Erythroblast (primary cell): ENCODE measurements at places on chromosomes 7 and 10.

GRCh38 chr10:17808971-17809841 lies at the start of gene MRC1:
MRC1 (plus strand) TSS chr10:17809348; CDS start chr10:17809466, 118 bp downstream.
- no peak for DNase-seq

DNA sequence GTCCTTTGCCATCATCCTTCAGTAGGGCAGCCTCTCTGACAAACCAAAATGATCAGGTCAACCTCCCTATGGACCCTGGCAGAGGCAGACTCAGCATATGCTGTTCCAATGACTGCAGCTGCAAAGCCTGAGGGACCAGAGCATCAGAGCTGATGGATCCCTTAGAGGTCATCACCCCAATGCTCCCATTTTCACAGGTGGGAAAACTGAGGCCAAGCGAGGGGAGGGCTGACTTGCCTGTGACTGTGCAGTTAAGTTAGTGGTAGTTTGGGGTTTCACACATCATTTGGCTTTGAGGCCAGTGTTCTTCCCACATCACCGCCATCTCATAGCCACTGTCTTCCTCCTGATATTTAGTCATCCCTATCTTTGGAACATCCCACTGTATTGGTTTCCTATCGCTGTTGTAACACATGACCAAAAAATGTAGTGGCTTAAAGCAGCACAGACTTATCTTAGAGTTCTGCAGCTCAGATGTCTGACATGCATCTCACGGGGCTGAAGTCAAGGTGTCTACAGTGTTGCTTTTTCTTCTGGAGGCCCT lies 69.3 kb upstream of the PDZD8 start:
- no peak for DNase-seq

GRCh38 chr7:34131371-34131770 lies 226.0 kb downstream of the BMPER start:
- no peak for DNase-seq

DNA sequence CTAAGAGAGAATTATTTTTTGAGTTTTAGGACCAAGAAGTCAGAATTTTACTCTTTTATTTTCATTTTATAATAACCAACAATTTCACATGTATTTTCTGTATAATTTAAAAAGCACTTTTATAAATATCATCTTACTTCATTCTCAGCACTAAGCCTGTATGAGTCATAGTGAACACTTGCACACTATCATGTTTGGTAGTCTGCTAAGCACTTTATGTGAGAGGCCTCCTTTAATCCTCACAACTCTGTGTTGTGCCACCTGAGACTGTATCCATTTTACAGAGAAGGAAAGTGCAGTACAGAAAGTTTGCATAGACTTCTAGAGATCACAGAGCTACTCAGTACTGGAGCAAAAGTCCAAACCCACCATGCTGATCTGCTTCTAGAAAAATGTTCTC lies 939.6 kb downstream of the NRG3 start:
- DNase-seq: no peak

GRCh38 chr10:23994459-23995046 lies 214.4 kb upstream of the KIAA1217 start:
- peak; percentile 33 for DNase-seq

DNA sequence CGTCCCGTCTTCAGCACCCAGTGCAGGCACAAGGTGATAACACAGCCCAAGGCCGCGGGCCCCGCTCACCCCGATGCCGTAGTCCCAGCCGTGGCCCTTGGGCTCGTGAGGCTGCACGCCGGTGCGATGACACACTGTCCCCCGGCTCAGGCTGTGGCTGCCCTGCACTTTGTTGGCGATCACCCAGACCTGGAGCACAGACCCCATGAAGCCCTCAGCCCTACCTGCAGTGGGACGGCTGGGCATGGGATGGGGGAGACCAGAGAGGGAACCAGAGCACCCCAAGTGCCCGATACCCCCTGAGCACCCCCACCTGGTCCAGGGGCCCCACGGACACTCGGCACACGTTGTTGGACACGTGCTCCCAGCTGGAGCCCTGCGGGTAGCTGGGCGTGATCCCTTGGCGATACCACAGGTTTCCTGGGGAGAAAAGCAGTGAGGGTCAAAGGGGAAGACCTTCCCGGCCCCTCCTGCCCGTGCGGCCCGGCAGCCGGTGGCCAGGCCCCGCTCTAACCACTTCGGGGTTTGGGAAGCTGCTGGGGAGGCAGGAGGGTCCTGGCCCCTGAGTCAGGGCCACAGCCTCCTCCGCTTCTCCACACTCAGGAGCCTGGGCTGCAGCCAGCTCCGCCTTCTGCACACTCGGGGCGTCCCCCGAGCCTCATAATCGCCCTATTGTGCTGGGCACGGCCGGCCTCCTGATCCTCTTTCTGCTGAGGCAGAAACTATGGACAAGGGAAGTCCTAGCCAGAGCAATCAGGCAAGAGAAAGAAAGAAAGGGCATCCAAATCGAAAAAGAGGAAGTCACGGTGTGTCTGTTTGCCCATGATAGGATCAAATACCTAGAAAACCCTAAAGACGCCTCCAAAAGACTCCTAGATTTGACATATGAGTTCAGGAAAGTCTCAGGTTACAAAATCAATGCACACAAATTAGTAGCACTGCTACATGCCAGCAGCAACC lies 6.7 kb downstream of the BHLHA15 start:
- no peak for DNase-seq

DNA sequence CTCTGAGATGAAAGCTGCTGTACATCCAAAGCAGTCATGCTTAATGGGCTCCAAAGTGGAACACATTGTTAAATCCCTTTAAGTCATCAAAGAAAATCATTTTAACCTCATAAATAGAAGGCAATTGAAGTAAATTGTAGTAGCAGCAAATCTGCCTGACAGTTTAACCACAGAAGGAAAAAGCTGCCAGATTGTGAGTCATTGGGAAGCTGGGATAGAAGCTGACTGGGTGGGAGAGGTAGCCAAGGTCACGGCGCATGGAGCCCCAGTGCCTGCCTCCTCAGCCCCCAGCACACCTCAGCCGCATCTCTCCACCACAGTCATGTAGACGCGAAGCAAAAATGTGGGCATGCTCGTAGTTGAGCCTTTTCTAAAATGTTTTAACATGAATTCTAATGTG lies 44.0 kb downstream of the TARP start:
- DNase-seq: no peak

GRCh38 chr10:123614888-123615287 lies 51.3 kb upstream of the GPR26 start:
- DNase-seq: peak; percentile 49

DNA sequence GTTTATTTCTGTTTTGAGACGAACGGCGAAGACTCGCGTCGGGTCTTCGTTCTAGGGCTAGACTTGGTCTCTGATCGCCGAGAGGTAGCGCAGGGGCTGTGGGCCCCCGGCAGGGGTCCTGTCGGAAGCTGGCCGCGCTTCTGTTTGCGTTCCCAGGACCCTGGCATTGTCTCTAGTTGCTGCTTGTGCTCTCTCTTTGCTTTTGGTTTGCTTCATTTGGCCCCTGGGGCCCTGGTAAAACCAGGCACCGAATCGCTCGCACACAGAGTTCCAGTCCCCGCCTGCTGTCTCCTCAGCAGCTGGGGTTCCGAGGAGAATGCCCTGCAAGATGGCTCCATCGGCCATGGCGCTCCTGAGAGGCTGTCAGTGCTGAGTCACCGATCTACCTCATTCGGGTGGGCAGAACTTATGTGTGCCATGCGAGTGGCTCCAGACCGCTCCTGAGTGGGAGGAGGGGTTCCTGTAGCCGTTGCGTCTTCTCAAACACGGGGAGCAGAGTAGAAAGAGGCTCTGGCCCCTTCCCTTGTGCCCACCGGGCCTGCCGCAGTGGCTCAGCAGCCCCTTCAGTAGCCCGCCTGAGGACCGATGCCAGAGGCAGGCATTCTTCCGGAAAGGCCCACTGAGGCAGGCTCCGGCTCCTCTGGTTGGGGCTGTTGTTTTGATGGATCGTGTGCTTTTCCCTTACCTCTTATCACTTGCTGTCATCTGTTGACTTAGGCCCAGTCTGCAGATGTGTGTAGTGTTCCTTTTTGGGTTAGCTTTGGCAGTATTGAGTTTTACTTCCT lies 826 bp downstream of the CHPF2 start:
- peak; percentile 91 for DNase-seq
